Amygdala (tissue), 56 donors: ENCODE measurements at places on chromosomes 2 and 18.

- no peak for DNase-seq
These were observed 316.8 kb downstream of the RIT2 start for GRCh38 chr18:42798606-42799170.

GRCh38 chr2:182426918-182427240 lies at the start of gene PDE1A:
Gene PDE1A (minus strand): TSS chr2:182427036.
- DNase-seq, result no peak

- no peak for DNase-seq
These were observed 188.0 kb upstream of the NT5C1B start for GRCh38 chr2:18777250-18777812.

GRCh38 chr2:25790074-25790790 lies 88.1 kb downstream of the ASXL2 start:
- no peak for DNase-seq

DNA sequence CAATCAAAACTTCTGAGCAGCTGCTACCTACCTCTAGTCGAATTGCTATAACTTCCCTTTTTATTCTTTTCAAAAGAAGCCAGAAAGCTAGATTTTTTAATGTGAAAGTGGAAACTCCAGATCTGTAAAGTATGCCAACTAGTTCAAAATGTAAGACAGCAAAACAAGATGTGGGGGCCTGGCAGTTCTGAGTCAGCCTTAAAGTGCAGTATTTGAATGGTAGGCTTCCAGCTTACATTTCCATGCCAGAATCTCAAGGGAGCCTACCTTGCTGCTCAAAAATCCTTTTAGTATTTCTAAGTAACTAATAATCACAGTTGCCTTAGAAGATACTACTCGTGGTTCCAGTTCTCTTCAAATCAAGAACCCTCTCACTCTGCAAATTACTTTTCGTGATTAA lies 1288.7 kb downstream of the LRP1B start:
- DNase-seq, result no peak

GRCh38 chr2:242085941-242086621 lies 216.6 kb downstream of the RTP5 start:
- DNase-seq, result no peak

DNA sequence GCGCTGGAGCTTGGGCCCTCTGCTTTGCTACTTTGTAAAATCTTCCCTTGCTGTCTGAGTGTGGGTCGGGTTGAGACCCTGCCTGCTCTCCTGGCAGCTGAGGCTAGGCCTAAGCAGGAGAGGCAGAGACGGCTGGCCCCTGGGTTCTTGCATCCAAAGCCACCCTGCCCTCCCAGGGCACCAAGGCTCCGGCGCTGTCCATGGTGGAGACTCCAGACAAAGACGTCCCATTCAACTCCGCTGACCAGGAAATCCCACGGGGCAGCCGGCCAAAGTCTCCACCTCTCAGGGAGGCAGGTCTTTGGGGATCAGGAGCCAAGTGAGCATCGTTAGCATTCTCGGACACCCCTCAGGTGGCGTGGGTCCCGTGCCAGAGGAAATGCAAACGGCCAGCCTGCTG lies 2.6 kb upstream of the PRLH start:
- no peak for DNase-seq

- no peak for DNase-seq
These were observed 31.4 kb downstream of the SOWAHC start for GRCh38 chr2:109645412-109646184.

GRCh38 chr2:144083211-144083610 lies 436.7 kb downstream of the ZEB2 start:
- no peak for DNase-seq

GRCh38 chr2:220962556-220962955 lies 609.5 kb downstream of the EPHA4 start:
- DNase-seq, result no peak

DNA sequence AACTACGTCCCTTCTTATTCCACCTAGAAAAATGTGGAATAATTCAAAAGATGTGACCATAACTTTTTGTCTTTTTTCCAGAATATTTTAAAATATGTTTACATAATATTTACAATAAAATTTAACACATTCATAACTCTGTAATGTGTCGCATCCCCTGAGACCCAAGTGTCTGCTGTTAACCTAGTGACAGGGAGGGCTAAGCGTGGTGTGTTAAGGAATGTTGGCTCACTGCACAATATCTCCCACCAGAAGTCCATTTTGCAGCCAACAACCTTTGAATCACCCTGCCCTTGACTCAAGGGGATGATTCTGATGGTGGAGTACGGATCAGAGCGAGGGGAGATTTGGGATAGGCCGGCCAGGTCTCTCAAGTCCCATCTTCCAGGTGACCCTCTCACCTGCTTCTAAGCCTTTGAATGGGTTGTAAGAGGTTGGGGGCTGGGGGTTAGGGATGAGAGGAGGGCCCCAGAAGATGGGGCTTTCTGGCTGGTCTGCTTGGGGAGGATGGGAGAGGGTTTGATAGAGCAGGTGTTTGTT lies 43.3 kb downstream of the SERTAD2 start:
- DNase-seq, result no peak

GRCh38 chr2:453132-453531 lies 165.2 kb upstream of the ALKAL2 start:
- no peak for DNase-seq

DNA sequence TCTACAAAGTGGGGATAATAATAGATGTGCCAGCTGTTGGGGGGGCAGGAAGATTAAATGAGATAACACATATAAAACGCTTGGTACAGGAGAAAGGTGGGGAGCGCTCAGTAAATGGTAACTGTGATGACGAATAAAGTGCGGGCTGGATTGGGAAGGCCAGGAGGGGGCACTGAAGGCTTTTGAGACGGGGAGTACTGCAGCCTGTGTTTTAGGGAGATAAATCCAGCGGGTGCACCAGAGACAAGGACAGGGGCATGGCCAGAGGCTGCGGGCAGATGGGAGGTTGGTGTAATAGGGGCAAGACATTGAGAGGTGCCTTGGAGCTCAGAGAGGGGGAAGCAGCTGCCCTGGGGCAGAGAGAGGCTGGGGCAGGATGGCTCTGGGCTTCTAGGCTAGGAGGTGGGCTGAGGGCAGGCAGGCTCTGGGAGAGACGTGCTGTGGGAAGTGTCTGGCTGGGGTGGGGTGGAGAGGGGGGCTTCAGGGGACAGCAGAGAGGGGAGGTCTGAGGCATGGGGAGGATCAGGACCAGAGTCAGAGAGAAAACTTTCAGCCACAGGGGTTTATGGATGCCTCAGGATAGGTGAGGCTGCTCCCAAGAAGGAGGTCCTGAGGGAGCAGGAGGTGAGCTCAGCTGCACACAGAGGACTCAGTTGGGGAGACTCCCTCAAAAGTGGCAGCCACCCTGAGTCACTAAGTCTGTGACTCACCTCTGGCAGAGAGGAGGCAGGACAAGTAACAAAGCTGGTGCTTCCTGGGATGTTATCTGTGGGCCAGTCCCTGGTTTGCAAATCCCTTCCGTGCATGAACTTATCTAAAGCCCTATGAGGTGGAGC lies 18.8 kb downstream of the TEX44 start:
- no peak for DNase-seq

DNA sequence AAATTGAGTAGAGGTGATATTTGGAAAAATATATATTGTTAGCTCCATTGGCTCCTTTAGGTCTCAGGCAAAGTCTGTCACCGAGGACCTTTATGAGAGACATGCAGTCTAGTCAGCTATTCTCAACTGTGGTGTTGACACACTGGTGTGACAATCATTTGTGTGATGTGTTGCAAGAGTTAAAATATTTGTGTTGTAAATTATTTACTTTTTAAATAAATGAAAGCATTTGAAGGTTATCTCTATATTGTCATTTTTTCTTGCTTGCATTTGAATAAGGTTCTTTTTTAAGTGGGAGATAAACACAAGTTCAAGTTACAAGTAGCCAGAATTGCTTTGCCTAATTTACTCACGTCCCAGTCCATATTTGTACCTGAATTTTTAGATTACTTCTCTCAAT lies 4.3 kb downstream of the REL start:
- DNase-seq, result no peak

DNA sequence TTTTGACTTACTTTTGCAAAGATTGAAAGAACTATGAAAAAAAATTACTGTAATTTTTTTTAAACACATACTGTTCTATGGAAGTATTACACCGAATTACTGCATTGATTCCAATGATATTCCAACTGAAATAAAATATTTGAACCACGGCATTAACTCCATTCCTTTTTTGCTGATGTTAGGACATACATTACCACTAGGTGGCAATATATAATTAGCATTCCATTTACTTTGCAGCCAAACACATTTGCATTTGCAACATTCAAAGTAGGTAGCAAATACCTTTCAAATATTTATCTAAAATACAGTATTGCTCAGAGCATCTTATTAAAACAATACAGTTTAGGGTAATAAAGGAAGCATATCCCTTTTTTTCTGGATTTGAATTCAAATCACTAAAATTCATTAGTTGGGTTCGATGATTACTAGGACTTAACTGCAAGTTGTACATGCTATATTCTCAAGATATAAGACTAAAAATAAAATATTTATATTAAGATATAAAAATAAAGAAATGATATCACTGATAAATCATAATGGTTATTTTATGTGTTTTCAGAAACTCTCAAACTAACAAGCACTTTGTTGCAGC lies 31.3 kb downstream of the LANCL1 start:
- DNase-seq, result no peak

- no peak for DNase-seq
These were observed 38.1 kb upstream of the LHCGR start for GRCh38 chr2:48793671-48794070.

GRCh38 chr2:99698896-99699295 lies 209.1 kb upstream of the REV1 start:
- no peak for DNase-seq

GRCh38 chr2:122329278-122329677 lies 573.8 kb downstream of the TSN start:
- no peak for DNase-seq

GRCh38 chr2:62363166-62363565 lies 142.8 kb downstream of the TMEM17 start:
- DNase-seq, result no peak

- no peak for DNase-seq
These were observed 10.4 kb downstream of the FIGLA start for GRCh38 chr2:70779911-70780545.

GRCh38 chr2:240095556-240096523 lies 40.3 kb downstream of the COPS9 start:
- no peak for DNase-seq

GRCh38 chr2:75424936-75425619 lies 135.7 kb downstream of the EVA1A start:
- no peak for DNase-seq

DNA sequence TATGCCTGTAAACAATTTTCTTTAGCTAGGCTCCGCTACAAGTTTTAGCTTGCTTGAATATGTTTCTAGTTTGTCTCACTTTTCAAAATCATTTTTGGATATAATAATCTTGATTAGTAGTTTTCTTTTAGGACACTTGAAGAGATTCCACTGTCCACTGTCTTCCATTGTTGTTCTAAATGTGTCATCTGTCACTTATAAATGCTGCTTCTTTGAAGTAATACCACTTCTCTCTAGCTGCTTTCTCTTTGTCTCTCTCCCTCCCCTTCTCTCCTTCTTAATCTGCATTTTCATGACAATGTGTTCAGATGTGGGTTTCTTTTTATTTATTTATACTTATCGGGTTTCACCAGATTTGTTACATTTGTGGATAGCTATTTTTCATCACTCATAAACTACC lies 73.7 kb upstream of the DPP10 start:
- no peak for DNase-seq

DNA sequence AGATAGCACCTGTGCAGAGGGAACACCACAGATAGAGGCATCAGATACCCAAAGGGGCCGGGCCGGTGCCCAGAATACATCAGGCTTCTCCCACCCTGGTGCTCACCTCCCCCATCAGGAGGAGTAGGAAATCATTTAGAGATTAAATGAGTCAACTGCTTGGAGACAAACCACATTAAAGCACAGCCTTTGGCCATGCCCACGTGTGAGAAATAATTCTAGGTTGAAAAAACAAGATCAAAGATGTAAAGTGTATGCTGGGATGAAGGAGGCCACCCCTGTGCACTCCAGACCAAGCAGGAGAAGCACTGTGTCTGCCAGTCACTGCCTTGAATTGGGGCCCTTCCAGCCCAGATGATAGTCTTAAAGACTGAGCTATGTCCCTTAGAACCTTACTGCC lies 152.8 kb upstream of the ACAA2 start:
- DNase-seq, result no peak

DNA sequence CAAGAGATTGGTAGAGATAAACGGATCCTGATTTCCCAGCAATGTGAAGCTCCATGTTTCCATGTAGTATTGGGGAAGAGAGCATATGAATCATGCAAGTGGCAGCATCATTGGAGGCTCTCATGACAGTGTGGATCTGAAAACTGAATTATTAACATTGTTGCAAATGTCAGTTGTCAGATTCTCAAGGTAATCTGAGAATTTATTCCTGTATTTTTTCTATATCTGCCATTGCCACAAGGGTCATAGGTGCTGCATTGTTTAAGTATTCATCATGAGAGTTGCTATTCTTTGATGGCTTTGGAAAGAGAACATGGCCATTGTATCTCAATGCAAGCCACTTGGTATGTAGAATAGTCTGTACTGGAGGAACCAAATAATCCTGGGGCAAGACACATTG lies 1217.0 kb upstream of the ZEB2 start:
- no peak for DNase-seq

- no peak for DNase-seq
These were observed 174.8 kb downstream of the HDAC4 start for GRCh38 chr2:239225871-239226561.

DNA sequence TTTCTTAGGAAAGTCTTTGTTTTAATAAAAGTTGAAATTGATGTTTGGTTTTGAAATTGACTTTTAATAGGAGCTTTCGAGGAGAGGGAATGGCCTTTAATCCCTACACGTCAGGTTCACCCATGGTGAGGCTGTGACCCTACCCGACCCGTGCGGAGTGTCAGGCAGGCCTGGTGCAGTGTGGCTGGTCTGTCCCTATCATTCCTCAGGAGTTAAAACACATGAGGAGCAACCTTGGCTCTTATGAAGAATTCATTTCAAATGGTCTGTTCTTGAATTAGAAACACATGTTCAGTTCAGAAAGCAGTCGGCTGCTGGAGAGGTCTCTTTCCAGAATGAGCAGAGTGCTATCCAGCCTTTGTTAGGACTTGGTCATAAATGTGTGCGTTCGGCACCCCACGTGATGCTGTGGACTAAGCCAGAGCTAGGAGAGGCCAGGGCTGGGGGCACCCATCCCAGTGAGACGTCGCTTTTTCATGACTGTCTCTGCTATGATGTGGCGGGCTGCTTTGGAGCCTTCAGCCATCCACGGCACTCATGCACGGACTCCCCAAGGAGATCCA lies 54.7 kb downstream of the EMILIN2 start:
- no peak for DNase-seq

GRCh38 chr18:44957461-44957860 lies 276.8 kb downstream of the SETBP1 start:
- no peak for DNase-seq

GRCh38 chr18:65788373-65788772 lies 37.6 kb downstream of the CDH7 start:
- DNase-seq, result no peak
